ENCODE measurements at places on chromosomes 6 and 20.

DNA sequence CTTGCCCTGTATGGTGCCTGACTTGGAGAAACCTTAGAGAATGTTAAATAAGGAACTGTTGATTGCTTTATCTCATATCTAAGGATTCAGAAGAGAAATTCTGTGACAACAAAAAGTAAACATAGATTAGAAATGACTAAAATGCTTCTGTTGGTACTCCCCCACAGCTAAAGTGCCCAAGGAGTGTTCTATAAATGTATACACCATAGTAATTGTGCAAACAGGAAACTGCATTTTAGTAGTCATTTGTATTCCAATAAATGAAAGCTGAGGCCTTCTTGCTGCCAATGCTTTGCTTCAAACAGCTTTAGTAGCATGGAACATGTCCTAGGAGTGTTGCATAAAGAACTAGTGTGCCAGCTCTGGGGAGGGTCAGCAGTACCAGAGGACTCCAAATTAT, 343.7 kb upstream of the IRAK1BP1 start:
- DNase-seq, result no peak

GRCh38 chr20:400128-400453, 8.0 kb upstream of the RBCK1 start:
- no peak for DNase-seq

GRCh38 chr6:146850238-146850896, 251.6 kb downstream of the ADGB start:
- no peak for DNase-seq

DNA sequence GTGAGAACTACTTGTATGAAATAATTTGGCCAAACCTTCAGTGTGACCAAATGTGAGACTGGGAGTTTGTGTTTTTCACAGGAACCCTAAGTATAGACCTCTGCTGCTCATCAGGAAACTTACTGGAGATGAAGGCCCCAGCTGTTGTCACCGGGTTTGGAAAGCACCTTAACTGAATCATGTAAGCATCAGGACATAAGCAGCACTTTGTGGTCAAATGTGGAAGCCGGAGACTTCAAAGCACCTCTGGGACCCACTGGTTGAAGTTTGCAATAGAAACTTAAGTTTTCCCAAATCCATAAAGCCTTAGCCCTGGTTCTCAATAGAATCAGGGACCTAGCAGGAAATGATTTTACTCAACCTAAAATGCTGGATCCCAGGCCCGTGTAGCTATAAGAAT, 14.3 kb downstream of the TTPAL start:
- no peak for DNase-seq

DNA sequence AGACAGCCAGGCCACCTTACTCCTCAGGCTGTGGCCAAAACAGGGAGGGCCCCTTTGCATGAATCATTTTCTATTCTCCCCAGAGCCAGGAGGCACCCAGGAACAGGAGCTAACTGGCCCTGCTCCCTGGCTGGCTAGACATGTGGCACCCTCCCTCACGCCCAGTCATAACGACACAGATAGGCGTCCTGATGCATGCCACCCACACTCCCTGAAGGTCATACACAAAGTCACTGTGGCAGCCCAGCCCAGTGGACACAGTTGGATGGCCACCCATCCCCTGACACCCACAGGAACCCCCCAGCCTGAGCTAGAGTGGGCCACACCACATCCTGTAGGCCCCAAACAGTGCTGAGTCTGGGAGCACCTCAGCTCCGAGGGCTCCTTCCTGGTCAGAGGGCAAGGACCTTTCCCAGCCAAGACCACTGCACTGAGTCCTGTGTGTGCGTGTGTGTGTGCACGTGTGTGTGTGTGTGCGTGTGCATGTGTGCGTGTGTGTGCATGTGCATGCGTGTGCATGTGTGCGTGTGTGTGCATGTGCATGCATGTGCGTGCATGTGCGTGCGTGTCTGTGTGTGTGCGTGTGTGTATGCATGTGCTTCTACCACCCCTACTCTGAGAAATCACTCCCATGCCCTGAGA, 21.6 kb downstream of the TFEB start:
- no peak for DNase-seq

- DNase-seq, result no peak
Observed at GRCh38 chr6:40998661-40999060, 40.4 kb downstream of the UNC5CL start.
